ENCODE measurements at places on chromosomes 12 and 14.

DNA sequence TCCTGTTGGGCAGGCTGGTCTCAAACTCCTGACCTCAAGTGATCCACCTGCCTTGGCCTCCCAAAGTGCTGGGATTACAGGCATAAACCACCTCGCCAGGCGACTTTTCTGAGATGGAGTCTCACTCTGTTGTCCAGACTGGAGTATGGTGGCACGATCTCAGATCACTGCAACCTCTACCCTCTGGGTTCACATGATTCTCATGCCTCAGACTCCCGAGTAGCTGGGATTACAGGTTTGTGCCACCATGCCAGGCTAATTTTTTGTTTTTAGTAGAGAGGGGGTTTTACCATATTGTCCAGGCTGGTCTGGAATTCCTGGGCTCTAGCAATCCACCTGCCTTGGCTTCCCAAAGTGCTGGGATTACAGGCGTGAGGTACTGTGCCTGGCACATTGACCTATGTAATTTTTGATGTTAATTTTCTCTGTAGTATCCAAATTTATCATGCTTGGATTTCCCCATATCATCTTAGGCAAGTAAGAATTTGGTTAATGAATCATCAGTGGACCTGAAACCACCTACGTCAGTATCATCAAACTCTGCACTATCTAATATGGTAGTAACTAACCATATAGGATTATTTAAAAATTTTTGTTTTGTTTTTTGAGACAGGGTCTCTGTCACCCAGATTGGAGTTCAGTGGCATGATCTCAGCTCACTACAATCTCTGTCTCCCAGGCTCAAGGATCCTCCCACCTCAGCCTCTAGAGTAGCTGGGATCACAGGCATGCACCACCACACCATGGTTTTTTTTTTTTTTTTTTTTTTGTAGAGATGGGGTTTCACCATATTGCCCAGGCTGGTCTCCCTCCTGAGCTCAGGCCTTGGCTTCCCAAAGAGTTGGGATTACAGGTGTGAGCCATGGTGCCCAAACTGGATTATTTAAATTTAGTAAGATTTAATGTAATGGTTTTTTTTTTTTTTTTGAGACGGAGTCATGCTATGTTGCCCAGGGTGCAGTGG is 11.9 kb upstream of the ATP5F1B start:
- DNase-seq: no peak

DNA sequence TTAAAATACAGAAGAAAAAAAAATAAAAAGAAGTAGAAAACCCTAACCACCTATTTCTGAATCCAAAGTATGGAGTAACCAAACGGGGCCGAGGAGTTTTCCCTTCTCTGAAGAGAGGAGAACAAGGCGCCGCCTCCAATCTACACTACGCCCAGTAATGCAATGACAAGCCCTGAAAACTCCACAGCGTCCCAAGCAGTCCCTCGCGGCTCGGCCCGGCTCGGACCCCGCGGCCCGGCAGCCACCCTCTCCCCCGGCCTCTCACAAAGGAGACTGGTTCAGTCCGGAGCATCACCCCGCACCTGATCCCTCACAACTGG is 371 bp downstream of the CHD8 start:
- DNase-seq: no peak

DNA sequence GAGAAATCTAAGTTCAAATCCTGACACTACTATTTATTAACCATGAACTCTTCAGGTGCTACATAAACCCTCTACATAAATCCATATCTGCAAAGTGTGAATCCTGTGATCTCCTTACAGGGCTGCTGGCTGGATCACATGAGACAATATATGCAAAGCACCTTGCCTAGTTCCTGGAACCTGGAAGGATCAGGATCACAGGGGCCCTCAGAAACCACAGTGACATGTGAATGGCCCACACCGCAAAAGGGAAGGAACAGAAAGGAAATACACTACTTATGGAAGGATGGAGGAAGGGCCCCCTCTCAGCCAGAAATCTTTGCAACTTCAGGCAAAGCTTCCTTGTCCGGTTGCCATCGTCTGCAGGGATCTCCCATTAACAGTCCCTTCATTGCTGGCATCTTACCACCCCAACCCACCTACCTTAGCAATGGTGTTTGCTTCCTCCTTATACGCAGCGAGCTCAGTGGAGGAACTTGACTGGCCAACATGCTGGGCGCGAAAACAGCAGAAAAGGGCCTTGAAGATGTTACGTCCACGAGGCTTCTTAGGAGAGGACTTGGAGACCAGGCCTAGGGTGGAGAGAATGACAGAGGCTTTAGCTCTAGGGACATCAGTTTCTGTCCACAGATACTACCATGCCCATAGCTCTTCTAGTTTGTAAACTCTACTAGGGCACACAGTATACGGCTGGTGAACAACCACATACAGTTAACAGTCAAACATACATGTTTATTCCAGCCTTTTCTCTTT is 10.7 kb upstream of the AVIL start:
- DNase-seq: no peak

DNA sequence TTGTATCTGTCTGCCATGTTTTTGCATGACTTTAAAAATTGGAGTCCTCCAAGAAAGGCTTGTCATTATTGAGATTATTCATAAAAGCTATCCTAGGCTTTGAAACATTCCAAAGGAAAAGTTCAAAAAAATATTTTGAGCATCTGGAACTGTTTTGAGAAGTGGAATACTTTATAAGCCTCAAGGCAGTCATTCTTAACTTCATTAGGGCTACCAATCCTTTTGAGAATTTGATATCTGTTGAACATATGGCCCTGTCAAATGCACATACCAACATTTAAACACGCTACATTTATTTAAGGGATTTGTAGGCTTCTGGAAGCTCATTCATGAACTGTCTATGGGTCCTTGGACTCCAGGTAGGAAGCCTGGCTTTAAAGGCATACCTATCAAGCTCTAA is 77.0 kb downstream of the TMEM117 start:
- DNase-seq: no peak

DNA sequence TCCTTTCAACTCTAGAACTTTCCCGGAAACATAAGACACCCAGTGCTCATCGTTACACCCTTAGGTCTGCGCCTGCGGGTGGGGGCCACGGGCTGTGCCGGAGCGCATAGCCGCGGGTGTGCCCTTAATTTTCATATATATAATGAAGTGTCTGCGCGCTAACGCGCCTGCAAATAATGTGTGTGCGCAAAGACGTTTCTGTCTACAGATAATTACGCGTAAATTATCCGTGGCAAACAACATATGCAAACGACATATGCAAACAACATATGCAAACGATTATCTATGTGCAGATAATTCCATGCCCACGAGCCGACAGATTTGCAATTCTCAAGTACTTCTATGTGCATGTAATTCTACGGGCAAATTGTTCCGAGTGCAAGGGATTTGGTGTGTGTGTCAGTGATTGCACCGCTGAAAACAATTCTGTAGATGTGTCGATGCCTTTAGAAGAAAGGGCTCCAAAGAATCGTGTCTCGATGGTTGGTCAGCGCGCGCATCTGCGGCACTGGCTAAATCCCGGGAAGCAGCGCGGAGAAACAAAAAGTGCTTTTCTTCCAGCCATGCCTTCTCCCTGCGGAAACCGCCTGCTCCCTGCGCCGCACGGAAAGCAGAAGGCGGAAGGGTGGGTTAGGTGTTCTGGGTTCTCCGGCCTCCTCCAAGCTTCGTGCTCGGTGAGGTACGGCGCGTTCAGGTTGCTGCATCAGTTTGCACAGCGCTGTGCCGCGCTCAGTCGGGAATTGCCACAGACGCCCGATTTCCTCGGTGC is 34.5 kb upstream of the TBX5 start:
- no peak for DNase-seq

DNA sequence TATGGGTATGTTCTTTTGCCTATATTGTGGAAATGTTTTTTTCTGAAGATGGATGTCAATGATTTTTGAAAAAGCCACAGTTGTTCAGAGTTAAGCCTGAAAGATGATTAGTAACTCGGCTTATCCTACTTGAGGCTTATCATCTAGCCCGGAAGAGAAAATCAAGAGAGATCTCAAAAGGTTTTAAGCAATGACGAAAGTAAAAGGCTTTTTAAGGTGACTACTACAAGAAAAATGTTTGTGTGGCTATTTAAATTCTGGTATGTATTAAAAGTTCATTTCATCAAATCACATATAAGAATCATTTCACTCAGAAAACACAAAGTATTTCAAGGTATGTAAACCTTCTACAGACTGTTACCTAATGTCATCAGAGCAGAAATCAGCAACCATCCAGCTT is 40.2 kb downstream of the HEATR5A start:
- DNase-seq: no peak

GRCh38 chr12:104957719-104958000 is 430 bp downstream of the SLC41A2 start:
- peak; percentile 10 for DNase-seq

GRCh38 chr14:101231828-101232227 is 328.3 kb upstream of the RTL1 start:
- no peak for DNase-seq

GRCh38 chr12:21913823-21914222 is 27.4 kb downstream of the ABCC9 start:
- DNase-seq: no peak

GRCh38 chr14:70698288-70698687 is 56.6 kb downstream of the TTC9 start:
- DNase-seq: no peak

DNA sequence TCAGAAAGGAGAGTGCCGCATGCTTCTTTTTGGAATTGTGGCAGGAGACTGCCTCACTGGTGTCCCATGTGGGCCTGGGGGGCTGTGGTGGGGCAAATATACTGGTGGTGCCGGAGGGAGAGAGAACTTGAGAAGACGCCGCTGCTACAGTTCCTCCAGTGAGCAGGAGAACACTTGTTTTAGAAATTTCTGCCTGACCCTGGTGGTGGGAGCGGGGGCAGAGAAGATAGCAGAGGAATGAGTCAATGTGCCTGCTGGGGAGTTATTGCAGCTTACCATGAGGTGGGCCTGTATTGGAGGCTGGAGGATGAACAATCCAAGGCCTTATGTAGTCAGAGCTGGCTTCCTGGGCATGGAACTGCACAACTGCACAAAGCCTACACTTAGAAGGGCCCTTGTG is 211.8 kb downstream of the SNAPC1 start:
- DNase-seq: no peak

- no peak for DNase-seq
Observed at GRCh38 chr14:32607399-32607798, 278.3 kb downstream of the AKAP6 start.

- DNase-seq: no peak
Observed at GRCh38 chr12:120748242-120748641, 22.6 kb downstream of the ACADS start.

GRCh38 chr14:88500611-88501010 is 54.2 kb downstream of the PTPN21 start:
- no peak for DNase-seq

GRCh38 chr12:90299666-90300065 is 591.0 kb upstream of the ATP2B1 start:
- DNase-seq: no peak

GRCh38 chr14:69891422-69891821 is 12.2 kb downstream of the SMOC1 start:
- DNase-seq: no peak

- no peak for DNase-seq
Observed at GRCh38 chr12:31000751-31001150, 72.9 kb upstream of the DDX11 start.

- no peak for DNase-seq
Observed at GRCh38 chr14:65703521-65703920, 291.0 kb downstream of the FUT8 start.

GRCh38 chr14:22044193-22044592 is 370.6 kb upstream of the OR4E1 start:
- no peak for DNase-seq

DNA sequence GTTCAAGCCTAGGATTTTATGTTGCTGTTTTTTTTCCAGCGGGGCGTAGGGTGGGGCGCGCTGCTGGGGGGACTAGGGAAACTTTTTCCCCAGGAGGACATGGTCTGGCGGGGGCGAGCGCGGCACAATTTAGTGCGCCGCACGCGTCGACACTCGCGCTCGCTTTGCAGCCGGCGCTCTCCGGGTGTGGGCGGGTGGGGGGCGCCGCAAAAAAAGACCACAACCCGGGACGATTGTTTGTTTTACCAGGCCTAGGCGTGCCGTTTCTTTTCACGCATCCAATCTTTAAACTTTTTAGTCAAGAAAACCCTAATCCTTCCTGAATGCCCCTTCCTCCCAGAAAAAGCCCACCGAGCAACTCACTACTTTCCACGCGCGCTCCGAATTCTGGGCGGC is 865 bp upstream of the ZFP36L1 start:
- no peak for DNase-seq

- no peak for DNase-seq
Observed at GRCh38 chr12:118220702-118221101, 84.8 kb downstream of the PEBP1 start.

- no peak for DNase-seq
Observed at GRCh38 chr14:73757876-73758391, 43.8 kb upstream of the PNMA1 start.

GRCh38 chr14:74360163-74360562 is 11.9 kb downstream of the VRTN start:
- DNase-seq: no peak

- DNase-seq: no peak
Observed at GRCh38 chr12:22312336-22312735, 22.2 kb downstream of the ST8SIA1 start.

- DNase-seq: no peak
Observed at GRCh38 chr14:89251061-89251460, 166.0 kb downstream of the FOXN3 start.

GRCh38 chr12:2624543-2625288 is 170.1 kb upstream of the FKBP4 start:
- no peak for DNase-seq

- DNase-seq: no peak
Observed at GRCh38 chr12:88413646-88414045, 166.6 kb downstream of the KITLG start.

GRCh38 chr14:83825843-83826242 is 1704.1 kb upstream of the FLRT2 start:
- no peak for DNase-seq

DNA sequence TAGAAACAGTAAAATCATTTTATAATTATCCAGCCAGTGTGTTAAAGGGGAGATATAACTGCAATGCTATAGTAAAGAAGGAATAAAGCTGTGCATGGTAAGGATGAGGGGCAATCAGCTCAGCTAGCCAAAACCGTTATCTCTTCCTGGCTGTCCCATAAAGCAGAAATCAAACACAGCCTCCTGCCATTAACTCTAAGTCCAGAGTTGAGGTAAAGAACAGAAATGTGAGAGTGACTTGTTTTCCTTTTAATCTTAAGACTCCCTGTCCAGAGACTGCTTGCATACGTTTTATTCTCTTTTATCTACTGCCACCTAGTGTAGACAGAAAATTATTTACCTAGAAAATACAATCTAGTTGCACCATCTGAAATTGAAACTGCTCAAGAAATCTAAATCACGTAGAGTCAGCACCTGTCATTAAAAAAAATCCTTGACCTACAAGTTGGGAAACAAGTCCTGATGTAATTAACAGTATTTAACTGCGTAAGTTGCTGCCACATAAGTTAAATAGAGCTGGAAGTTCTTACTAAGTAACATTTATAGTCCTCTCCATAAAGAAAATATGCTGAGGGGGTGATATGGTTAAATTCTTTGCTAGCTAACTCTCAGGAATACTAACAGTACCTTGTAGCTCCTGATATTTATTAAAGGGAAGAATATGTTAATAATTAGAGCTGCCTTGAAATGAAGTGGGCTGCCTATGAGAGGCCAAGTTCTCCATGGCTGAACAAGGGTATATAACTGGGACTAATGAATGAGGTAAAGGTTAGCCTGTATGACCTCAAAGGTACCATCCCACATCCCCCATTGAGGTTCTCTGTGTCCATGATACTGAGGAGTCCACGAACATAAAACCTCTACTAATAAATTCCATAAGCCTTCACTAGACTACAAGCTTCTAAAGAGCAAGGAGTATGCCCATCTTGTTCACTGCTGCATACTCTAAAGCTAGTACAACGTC is 62.7 kb downstream of the GALNT4 start:
- no peak for DNase-seq
